ENCODE measurements at places on chromosomes 1 and 21.

DNA sequence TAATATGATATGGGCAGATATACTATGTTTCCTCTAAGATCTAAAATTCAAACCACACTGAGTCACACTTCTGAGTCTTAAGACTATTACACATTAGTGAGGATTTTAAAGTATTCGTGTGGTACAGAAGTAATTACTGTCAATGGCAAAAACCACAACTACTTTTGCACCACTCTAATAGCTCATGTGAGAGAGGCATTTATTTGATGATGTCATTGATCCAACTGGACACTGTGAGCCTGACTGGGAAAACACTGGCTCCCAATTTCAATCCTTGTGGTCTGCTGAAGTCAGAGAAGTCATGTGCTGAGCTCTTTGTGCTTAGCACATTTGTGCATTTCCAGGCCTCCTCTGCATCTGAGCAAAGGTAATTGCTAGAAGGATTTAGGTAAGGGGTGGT is 377.8 kb downstream of the USH2A start:
- DNase-seq, result peak; percentile 39

DNA sequence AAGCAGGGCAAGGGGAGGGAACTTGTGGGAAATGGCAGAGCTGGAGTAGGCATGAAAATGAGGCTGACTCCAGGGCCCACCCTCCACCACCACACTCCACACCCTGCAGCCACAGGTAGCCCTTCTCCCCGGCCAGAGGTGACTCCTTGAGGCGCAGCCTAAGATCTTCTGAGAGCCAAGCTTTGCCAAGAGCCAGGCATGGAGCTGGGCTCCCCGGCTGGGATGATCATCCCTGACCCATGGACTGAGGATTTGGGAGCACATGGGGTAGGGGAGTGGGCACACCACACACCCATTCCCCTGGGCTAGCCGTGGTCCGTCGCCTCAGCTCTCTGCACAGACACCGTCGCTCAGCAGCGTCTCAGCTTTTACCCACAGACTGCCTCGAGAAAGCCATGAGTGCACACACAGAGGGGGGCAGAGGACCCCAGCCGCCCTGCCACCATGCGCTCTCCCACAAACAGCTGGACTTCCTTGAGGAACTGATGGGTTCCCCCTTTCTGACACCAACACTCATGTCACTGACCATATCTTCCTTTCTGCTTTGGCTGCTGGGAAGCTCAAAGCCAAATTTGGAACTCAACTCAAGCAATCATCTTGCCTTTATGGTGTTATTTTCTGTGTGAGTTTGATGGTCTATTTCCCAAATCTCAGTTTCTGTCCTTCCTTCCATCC is 123.6 kb upstream of the RUNX3 start:
- no peak for DNase-seq

- DNase-seq, result peak; percentile 2
Observed at GRCh38 chr21:39715804-39716397, 29.1 kb upstream of the IGSF5 start.

DNA sequence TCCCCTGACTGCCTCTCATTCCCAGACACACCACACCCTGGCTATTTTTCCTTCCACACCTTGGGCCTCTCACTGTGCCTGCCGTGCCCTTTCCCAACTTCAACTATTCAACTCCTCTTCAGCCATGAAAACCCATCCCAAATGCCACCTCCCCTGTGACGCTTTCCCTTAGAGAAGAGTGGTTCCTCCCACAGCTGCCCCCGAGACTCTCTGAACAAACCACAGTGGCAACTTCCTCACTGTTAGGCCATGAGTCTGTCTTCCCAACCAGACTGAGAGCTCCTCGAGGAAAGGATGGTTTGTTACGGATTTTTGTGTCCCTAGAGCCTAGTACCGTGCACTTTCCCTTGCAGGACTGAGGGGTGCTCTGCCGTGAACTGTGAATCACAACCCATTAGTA is 59.2 kb downstream of the LRRN2 start:
- no peak for DNase-seq

GRCh38 chr1:109821221-109821669 is 57.5 kb upstream of the EPS8L3 start:
- DNase-seq, result peak; percentile 96

GRCh38 chr1:59173721-59174120 is 123.2 kb upstream of the FGGY start:
- no peak for DNase-seq

- no peak for DNase-seq
Observed at GRCh38 chr1:44592208-44593145, 81.8 kb downstream of the TMEM53 start.

GRCh38 chr1:171486048-171486519 is 754 bp downstream of the PRRC2C start:
- peak; percentile 30 for DNase-seq

- DNase-seq, result no peak
Observed at GRCh38 chr21:42107177-42107880, 36.2 kb downstream of the UMODL1 start.

DNA sequence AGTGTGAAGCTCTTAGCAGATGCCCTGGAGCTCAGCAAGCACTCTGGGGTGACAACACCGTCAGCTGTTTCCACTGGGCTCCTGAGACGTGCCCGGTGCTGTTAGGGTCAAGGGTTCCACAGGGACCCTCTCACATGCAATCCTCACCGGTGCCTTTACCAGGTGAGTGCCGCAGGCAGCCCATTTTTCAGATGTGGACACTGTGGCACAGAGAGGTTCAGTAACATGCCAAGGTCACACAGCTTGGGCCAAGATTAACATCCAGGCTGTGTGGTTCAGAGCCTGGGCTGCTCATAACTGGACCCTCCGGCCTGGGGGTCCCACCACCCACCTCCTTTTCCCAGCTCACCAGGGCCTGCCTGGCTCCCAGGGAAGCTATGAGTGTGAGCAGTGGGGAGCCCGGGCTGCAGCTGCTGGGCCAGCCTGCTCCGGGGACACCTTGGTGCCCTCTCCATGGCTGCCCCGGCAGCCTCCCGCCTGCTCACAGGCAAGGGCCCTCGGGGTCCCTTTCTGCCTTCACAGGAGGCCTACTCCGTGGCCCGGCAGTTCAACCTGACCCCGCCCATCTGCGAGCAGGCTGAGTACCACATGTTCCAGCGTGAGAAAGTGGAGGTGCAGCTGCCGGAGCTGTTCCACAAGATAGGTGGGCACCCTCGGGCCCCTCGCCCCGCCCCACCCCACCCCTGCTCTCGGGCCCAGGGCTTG is 49.3 kb downstream of the KCNAB2 start:
- DNase-seq, result no peak

DNA sequence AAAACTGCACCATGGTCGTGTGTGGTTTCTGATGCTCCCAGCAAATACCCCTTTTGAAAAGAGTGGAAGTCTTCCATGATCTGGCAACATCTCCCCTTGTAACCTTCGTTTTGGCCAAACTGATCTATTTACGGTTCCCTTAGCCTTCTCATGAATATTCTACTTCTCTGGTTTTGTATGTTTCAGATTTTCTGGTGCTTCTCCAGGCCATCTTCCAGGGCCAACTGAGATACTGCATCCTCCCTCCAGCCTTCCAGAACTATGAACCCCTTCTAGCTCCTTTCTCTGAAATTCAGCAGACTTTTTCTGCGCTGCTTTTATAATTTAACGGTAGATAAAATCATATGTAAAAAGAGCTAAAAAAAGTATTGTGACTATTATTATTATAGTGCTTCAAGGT is 97.7 kb downstream of the XCL2 start:
- DNase-seq, result no peak

GRCh38 chr1:201376107-201376463 is 1.4 kb downstream of the TNNT2 start:
- no peak for DNase-seq

- DNase-seq, result peak; percentile 64
Observed at GRCh38 chr1:202807926-202808757, at the start of gene KDM5B. KDM5B (minus strand) TSS chr1:202808421; CDS start chr1:202808305, 116 bp downstream.

- peak; percentile 57 for DNase-seq
Observed at GRCh38 chr1:167165948-167166689, 54.6 kb upstream of the POU2F1 start.

GRCh38 chr1:221439747-221440501 is 302.0 kb downstream of the DUSP10 start:
- DNase-seq, result peak; percentile 60

DNA sequence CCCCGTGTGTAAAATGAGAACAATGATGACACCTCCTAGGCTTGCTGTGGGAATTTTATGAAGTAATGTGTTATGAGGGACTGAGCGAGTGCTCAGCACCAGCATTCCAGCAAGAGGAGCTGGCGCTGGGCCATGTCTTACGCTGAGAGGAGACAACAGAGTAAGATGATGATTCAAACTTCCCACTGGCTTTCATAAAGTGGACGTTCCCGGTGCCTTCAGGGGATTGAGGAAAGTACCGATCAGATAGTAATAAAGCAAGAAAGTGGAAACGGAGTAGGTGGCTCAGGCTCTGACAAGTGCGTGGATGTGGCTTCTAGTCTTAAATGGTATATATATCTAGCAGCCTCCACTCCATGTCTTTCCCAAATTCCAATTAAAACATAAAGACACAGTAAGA is 23.8 kb downstream of the EPHA10 start:
- peak; percentile 80 for DNase-seq

GRCh38 chr1:108130794-108131193 is 69.3 kb downstream of the SLC25A24 start:
- DNase-seq, result no peak

GRCh38 chr1:110493059-110493699 is 25.8 kb downstream of the KCNA10 start:
- no peak for DNase-seq

- no peak for DNase-seq
Observed at GRCh38 chr1:37392051-37392450, 82.3 kb upstream of the ZC3H12A start.

GRCh38 chr1:177392336-177392735 is 221.6 kb downstream of the BRINP2 start:
- DNase-seq, result peak; percentile 23

- DNase-seq, result no peak
Observed at GRCh38 chr1:167345386-167345733, 124.7 kb downstream of the POU2F1 start.

DNA sequence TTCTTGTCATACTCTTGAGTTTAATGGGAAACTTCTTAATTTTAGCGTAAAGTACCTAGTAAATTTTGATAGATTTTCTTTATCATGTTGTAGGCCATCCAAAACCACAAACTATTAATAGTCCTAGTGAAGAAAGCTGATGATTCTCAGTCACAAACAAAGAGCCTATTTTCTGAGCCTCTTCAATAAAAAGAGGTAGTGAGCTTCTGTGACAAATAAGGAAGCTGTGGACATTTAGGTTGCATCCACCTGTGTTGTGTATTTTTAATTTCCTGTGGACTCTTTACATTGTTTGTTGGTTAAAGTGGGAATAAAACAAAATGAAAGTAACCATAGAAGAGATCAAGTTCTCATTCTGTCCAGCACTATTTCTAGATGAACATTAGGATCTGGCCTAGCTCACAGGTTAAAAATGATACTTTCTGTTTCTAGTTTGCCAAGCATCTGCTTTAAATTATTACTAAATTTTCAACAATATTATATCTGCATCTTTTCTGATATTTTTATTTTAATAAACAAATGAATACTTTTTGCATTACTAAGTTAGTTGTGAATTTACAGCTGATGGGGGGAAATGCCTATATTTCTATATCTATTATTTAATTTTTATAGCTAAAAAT is 702.2 kb upstream of the ADGRL4 start:
- no peak for DNase-seq

GRCh38 chr1:3819771-3820200 is 23.5 kb upstream of the LRRC47 start:
- no peak for DNase-seq

DNA sequence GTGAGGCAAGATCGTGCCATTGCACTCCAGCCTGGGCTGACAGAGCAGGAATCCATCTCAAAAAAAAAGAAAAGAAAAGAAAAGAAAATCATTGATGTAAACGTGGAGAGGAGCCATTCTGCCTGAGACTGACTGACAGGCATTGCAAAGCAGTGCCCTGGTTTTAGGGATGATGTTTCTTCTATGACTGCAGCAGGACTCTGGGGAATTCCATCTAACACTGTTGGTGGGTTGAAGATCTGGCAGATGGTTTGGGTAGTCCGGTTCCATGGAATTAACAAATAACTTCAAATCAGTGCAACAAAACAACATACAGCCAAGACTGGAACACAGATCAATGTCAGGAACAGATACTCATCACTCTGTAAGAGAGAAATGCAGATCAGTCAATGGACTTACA is 17.8 kb upstream of the LAMC2 start:
- no peak for DNase-seq

GRCh38 chr1:43986712-43987111 is 4.7 kb upstream of the CCDC24 start:
- DNase-seq, result no peak

DNA sequence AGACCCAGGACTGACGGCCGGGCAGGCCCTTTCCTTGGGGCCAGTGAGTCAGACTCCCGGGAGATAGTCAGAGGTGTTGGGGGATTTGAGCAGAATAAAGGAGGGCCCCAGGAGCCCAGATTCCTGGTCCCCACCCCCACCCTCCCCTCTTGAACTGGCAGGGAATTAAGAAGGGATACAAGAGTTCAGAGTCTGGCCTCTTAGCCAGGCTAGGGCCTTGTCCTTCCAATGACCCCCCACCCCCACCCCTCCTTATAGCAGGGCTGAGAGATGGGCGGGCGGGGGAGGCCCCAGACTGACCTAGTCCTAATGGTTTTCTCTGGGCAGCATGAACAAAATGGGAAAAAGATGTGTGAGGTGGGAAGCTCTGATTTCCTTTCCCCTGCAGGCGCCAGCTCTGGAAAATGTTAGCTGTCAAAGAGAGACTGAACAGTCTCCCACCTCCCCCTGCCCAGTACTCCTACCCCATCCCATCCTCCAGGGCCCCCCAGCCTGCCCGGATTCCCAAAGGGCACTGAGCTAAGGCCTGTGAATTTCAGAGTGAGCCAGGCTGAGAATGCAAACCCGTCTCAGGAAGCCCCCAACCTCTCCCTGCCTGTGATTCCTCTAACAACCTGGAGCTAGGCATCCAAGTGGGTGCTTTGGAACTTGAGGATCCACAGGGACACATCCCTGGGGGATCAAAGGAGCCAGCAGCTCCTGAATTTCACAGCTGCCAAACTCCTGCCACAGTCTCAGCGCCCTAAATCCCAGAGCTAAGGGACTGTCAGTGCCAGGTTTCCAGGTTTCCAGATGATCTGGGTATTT is 5.8 kb upstream of the CRABP2 start:
- DNase-seq, result no peak

DNA sequence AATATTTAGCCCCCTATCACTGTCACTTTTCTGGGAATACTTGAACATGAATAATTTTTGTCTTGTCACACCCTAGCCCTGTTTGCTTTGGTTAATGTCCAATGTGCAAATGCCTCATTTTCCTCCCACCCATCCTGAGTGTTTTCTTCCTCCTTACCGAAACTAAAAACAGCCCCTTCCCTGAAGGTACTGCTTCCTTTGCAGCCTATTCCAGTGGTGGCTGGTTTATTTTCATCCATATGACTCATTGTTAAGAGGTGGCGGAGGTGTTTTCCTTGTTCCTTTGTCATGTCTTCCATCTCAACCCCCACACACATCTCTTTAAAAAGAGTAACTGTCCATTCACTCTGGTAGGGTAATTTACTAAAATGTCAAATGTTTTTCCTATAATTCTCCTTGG is 40.4 kb downstream of the CD55 start:
- peak; percentile 45 for DNase-seq

Data from urothelium cell line (cell line).